ENCODE measurements at places on chromosomes 1 and 21.

DNA sequence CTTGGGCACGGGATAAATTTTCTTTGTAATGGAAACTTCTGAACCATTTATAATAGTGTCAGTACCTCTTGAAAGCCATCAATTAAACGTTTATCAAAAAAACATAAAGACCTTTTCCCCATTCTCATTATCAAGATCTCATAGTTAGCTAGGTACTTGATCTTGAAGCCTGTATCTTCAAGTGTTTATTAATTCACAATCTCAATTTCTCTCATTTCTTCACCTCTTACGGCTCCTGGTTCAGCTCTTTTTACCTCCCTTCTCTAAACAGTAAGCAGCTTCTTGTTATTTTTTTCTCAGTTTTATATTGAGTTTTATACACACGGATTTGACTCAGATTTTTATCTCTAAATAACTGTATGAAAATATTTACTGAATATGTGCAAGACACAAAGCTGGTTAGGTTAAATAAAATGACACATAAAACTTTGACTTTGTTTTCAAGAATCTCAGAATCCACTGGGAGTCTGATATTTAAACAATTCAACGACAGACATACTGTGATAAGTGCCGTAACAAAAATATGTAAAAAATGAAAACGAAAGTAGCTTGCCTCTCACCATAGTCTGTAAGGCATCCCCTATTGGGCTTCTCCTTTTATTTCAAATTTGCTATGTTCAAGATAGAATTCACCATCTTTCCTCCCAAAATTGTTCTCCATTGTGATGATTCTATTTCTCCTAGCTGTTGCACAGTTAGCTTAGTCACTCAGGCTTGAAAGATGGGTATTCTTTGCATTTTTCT lies 411.6 kb upstream of the ZRANB2 start:
- DNase-seq = no peak

GRCh38 chr1:11767922-11768704 lies 6.1 kb downstream of the C1orf167 start:
- no peak for DNase-seq

DNA sequence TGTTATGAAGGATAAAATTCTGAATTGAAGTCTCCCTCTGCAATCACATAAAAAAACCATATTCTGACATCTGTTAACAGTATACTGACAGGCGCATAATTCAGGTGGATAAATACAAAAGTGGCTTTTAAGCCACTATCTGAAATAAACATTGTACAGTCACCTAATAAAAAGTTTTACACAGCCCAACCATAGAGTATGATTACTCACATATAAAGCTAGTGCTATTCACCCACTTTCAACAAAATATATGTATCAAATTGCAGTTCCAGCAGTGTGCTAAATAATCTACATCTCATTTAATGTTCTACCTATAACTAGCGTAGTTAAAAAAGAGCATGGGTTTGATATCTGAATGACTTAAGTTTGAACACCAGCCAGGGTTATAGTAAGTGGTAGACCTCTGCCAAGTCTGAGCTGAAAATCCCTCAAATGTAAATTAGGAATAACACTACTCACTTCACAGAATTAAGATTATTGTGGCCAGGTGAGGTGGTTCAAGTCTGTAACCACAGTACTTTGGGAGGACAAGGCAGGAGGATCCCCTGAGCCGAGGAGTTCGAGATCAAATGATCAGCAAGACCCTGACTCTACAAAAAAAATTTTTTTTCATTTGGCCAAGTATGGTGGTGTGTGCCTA lies 3.9 kb downstream of the EGLN1 start:
- no peak for DNase-seq

- no peak for DNase-seq
These were observed 107.2 kb downstream of the EDEM3 start for GRCh38 chr1:184647471-184647870.

- no peak for DNase-seq
These were observed at the start of gene HORMAD1 for GRCh38 chr1:150720703-150721102. TSS of gene HORMAD1 (minus strand) at chr1:150720895. CDS start at chr1:150719505, 1,390 bp downstream.

GRCh38 chr1:162538815-162539431 lies 22.6 kb upstream of the UAP1 start:
- no peak for DNase-seq

- no peak for DNase-seq
These were observed 172.7 kb downstream of the NPHP4 start for GRCh38 chr1:5819391-5820025.

DNA sequence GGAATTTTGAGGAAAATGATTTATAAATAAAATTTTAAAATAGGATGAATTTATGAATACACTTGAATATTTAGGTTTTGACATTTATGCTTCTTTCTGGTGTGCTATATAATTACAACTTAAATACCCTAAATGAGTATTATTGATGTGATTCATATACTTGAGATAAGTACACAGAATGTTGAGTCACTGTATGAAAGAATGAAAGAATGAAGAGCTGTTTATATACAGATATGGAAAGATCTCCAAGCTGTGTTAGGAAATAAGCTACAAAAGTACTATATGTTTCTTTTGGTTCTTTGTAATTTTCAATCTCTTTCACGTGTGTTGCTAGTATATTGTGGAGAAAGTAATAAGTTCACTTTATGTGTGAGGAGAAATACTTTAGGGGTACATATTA lies 147.2 kb downstream of the RASAL2 start:
- DNase-seq = no peak
